ENCODE measurements at places on chromosomes 12 and 14.
A peak's percentile ranks its signal among the peaks of the same experiment; 100 is the strongest.

DNA sequence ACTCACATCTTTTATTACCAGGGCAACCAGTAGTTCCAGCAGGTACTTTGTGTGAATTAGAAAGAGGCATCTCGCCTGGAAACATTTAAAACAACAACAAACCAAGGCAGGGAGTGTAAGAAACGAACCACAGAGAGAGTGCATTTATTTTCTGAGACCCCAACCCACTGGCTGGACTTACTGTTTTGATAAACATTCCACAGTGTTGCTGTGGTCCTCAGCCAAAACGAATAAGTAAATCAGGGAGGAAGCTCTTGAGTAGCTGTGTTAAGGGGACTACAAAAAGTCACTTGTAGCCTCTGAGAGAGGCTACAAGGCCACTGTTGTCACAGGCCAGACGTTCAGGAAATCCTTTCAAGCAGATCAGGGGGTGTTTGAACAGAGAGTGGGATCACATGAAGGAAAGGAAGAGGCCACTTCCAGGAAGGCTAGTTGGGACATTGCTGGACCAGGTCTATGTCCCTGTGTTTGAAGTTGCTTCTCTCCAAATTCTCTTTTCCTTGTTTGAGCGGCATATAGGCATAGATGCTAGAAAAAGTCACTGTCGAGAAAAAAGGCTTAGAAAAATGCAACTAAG, 33.8 kb downstream of the DMAC2L start:
- DNase-seq: no peak

DNA sequence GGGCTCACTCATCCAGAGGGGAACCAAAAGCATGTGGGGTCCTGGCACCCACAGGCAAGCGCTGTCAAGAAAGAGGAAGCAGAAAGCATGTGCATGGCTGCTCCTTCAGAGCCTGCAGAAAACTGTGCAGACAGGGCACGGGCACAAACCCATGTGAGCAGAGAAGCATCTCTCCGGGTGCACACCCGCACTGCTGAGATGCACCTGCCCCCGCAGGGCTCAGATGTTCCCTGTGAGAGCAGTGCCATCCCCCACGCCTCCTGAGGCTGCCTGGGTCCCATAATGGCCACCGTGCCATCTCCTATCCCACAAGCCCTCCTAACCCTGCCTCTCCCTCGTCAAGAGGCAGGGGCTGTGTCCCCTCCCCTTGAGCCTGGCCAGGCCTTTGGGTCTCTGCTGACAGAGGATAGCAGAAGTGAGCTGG, 32.3 kb upstream of the INF2 start:
- DNase-seq: peak; percentile 47

DNA sequence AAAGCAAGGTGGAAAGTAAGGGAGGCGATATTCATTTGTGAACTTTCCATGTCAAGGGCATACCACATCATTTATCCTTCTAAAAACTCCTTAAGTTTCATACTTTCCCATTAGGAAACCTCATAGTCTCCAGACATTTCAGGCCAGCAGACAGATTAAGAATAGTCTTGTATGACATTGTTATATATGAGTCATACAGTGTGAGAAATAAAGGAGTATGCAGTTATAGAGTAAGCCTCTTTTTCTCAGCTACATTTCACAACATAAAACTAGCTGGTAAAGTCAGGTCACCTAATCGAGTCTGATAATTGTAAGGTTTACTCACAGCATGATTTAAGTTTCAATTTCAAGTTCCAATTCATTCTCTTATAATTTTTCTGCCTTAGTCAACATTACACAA, 164.3 kb downstream of the GRIP1 start:
- DNase-seq: no peak

DNA sequence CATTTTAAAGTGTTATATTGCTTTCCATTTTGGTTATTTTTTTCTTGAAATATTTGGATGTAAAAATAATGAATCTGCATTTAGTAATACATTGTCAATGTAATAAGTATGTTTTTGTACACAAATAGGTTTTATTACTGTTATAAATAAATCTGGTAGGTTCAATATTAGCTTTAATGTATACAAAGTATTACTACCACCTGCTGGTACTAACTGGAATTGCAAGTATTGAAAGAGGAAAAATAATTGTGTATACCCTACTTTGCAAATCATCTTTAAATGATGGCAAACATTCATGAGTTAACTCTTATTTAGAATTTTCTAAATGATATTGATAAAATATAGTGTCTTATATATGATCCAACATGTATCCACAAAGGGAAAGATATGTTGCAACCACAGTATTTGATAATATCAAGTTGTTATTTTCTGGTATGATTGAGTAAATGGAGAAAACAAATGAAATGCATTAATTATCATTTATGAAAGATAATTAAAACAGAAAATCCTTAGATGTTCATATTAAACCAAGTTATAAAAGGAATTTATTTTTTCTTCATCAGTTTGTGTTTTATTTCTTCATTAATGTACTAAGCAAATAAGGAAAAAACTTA, 3.2 kb downstream of the OR4K2 start:
- no peak for DNase-seq

GRCh38 chr12:94779485-94779884, 129.1 kb upstream of the TMCC3 start:
- DNase-seq: peak; percentile 81

- DNase-seq: no peak
Observed at GRCh38 chr14:24701062-24701461, 67.1 kb upstream of the GZMB start.

DNA sequence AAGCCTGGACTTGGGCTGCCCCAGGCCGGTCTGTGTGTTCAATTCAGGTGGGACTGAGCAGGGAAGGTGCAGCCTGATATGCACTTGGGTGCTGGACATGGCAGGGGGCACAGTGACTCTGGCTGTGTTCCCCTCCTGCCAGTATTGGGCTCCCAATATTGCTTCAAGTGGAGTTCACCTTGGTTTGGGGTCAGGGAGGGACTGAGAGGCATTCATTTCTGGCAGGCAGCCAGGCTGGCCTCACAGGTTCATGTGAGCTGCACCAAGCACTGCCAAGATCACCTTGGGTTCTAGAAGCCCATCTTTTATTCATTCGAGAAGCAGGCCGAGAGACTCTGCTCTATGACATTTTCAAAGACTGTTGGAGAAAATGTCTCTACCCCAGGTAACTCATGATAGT, 245.0 kb downstream of the CHST11 start:
- DNase-seq: no peak

DNA sequence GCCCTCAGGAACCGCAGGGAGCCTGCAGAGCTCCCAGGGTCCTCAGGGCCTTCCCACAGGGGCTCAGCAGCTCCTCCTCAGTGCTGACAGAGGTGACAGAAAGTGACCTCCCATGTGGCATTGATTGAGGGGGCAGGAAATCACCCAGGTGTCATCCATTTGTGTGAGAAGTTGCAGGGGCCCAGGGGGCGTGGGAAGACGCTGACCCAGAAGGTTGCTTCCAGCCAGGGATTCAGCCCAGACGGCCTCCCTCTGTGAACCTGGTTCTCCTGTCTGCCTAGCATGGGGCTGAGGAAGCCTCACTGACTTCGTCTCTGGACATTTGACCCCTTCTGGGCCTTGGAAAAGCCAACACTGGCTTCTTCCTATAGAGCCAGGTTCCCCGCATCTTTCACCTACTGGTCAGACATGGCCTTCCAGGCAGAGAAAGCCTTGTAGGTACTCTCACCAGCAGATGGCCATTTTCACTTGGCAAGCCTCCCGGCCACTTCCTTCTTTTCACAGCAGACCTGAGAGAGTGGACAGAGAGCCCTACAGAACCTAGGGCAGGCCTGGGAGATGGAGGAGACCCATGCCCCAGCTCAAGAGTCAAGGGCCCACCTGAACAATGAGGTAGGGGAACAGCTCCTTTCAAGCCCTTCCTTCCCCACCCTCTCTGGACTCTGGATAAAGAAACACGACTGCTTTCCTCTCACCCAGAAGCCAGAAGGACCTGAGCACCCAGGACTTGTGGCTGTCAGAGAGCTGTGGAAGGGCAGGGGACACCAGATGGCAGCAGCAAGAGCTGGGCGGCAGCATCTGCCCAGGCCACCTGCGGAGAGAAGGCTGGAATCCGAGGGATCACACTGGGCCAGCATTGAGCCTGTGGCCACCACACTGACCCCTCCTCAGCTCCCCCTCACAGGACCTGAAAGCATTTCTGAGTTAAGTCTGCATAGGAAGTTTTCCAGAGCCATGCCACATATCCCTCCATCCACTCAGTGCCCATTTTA, 377.8 kb downstream of the DPF3 start:
- DNase-seq: no peak

DNA sequence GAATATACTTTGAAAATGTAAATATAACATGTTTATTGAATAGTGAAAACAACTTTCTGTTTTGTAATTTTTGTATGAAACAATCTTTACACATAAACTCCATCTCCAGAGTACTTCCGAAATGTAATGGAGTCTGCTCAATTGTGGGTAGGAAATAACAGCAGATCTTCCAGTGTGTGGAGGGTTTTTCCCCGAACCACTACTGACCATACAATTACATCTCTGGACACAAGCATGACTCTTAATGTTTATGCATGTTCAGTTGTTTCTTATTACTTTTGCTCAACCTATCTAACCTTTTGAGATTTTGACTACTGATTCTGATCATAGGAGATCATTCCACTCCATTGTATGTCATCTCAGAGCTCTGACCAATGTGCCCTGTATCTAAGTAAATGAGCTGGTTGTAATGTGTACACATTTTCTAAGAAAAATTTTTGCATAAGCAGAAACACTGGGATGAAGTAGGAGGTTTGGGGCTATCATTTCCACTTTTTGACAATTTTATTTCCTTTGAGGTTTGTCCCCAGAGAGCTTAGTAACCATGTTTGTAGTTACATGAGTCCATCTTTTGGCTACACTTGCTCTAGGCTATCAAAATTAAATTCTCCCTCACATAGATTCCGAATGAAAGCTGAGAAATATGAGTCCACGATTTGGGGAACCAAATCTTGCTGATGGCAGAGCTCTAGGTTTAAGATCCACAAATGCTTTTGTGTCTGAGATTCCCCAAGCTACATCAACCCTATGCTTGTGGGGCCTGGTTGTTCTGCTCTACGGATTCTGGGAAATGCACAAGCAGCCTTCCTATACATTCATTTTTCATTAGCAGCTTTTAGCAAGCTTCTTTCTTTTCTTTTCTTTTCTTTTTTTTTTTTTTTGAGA, 21.4 kb upstream of the CLEC4D start:
- no peak for DNase-seq

GRCh38 chr12:71266606-71267005, 108.8 kb upstream of the TSPAN8 start:
- DNase-seq: no peak

DNA sequence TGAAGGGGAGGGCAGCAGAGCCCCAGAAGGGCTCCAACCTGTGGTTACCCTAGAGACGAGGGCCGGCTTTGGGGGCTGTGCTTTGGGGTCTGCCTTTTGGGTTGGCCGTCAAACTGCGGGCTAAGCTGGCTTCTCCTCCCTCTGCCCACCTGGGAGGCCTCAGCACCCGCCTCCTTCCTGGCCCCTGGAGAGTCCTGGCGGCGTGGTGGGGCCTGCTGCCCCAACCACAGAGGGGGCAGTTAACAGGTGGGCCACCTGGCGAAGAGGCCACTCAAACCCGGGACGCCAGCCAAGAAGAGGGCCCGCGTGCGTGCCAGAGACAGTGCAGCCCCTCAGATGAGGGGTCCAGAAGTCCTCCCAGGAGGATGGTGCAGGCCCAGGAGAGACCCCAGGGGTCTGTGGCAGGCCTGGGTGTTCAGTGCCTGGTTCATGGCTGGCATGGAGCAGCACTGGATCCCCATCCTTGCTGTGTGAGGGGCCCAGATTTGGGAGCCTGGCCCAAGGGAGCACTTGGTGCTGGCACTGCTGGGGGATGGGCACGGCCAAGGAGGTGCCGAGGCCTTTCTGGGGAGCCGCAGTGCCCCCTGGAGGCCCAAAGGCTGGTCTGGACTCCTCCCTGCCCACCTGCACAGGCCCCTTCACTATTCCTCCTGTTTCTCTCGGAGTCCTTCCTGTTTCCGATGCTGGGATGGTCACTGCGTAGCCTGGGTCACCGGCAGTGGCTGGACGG, 48.8 kb downstream of the LRCOL1 start:
- DNase-seq: no peak

DNA sequence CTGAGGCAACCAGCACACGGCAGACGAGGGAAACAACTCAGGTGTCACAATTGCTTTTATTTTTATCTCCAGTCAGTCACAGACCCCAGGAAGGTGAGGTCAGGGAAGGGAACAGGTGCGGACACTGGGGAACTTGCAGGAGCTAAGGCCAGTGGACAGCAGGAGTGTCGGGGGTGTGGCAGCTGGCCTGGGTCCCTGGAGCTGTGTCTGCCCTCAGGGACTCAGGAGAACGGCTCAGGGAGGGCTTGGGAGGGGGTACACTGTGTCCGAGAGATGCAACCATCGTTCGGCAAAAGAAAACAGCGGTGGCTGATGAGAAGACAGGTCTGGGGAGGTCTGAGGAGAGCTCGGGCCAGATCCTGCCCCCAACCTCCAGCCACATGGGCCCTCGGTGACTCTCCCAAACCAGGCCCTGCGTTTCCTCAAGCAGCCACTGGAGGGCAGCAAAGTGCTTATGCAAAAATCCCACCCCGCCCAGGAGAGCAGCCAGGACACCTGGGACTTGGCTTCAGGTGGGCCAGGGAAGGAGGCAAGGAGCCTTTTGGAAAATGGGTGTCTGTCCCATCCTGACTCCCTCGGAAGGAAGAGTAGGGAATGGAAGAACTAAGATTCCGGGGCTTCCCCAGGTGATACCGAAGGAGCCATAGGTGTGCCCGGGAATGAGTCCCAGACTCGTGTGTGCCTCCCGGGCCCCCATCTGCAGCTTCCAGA, 24.1 kb upstream of the BCDIN3D start:
- peak; percentile 91 for DNase-seq

DNA sequence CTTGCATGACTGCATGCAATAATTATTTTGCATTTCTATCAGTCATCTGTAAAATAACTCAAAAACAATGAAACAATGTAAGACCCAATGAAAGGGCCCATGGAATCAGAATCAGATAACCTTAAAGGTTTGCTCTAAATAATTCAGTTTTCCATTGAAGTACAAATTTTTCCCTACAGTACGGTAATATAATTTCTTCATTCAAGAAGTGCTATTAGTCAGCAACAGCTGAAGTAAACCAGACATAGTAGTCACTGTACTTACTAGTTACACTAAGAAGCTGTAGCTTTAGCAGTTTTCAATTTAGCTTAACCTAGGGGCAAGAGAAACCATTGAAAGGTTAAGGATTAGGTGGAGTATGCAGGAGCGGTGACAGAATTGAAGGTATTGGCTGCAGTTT, 43.5 kb downstream of the BCAT1 start:
- no peak for DNase-seq

- DNase-seq: no peak
Observed at GRCh38 chr12:46404225-46404631, 31.7 kb upstream of the SLC38A2 start.

- peak; percentile 60 for DNase-seq
Observed at GRCh38 chr12:71392521-71393145, 47.0 kb upstream of the LGR5 start.
